ENCODE measurements at places on chromosomes 16 and 17.

DNA sequence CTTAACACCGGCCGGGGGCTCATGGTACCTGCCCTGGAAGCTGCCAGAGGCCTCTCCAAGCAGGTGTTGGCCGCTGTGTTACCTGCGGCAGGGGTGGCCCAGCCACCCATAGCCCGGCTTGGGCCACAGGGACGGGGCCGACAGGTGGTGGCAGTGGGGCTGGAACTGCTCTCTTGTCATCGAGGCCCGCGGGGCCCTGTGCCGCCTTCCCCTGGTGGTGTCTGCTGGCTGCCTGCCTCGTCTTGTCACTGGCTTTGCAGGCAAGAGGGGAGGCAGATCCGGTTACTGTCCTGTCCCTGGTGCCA is 27.1 kb downstream of the GSE1 start:
- no peak for DNase-seq

GRCh38 chr17:44971776-44972483 is 3.8 kb upstream of the C1QL1 start:
- DNase-seq = no peak

GRCh38 chr17:28524476-28525424 is 18.6 kb downstream of the FOXN1 start:
- DNase-seq = no peak

- no peak for DNase-seq
Observed at GRCh38 chr16:78654929-78655328, 555.5 kb downstream of the WWOX start.

DNA sequence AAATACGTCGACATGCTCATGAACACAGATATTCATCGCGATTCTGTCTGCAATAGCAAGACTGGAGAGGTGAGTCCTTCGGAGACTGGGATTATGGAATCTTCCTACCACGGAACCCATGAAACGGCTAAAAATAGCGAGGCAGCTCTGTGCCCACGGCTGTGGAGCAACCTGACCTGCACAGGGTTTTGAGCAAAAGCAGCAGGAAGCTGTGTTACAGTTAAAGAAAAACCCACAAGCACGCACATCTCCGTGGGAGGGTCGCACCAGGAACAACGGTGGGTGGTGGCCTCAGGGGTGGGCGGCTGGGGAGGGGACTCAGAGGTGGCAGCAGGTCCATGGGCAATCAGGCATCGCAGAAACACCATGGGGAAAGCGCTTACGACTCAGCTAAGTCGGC is 24.8 kb downstream of the SLC38A10 start:
- no peak for DNase-seq

All from naive thymus-derived CD8-positive, alpha-beta T cell (primary cell).